Dorsolateral prefrontal cortex (tissue), 122 donors: ENCODE measurements at places on chromosomes 11 and 22. TPM values are rescaled to one million over a fixed set of nuclear protein-coding genes. Genes with fewer than 3 reads are reported as not detected.

The TRIM49 gene
- total RNA-seq: not detected

The EMID1 gene
- total RNA-seq: 23.9 TPM

The BDNF gene
- 2.6 TPM for total RNA-seq

The PDE2A gene
- total RNA-seq: 152 TPM

The GPHA2 gene
- total RNA-seq: not detected

The CD3E gene
- not detected for total RNA-seq

The APOBEC3G gene
- total RNA-seq: 0.85 TPM
